Renal pelvis (tissue), 12 donors: ENCODE measurements at places on chromosomes 16 and 17. TPM values are rescaled to one million over a fixed set of nuclear protein-coding genes. Genes with fewer than 3 reads are reported as not detected.

DNA sequence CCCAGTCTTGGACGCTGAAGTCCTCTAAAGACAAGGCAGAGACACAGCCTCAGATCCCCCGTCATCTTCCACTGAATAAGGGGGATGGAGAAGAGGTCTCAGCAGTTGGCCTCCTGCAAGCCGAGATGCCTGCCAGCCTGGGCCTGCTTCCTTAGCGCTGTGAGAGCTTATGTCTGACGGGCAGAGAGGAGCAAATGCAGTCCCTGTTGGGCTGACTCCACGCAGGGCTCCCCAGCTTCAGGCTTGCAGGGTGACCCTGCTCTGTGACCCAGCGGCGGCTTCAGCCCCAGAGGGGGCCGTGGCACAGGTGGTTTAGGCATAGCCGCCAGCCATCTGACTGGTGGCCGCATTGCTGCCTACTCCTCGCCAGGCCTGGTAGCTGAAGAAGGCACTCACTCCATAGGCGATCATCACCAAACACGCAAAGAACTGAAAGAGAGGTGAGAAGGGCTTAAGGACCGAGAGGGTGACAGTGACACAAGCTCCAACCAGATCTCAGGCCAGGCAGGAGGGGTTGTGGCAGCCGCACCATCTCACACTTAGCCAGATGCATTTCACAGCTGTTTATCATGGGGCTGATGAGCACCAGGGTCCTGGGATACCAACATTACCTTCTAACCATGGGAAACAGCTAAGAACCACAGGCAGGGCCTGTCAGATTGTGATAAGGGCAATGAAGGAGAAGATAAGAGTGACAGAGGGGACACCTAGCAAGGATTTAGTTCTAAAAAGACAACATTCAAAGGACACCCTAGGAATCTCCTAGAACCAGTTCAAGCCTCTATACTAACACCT, 11.7 kb downstream of the ARL2BP start:
- DNase-seq = no peak

DNA sequence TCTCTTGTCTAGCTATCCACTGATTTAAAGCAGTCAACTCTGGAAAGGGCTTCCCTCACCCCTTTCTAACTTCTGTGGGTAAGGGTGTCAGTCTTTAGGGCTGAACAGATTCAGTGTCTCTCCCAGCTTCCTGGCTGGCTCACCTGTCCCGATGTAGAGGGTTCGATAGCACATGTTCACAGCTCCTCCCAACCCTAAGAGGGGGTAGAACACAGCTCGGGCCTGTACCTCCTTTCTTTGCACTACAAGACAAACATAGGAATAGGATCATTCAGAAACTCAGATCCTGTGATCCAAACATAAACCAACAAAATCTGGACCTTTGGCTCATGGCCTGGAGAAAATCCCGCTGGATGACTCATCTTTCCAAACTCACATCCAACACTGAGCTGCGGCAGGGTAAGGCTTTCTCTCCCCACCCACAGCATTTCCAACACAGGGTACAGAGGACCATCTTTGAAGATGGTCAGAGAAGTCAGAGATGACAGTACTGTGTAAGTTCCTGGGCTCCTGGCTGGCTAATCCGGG, 5.8 kb upstream of the DHRS13 start:
- DNase-seq = no peak

- DNase-seq = no peak
These were observed 368.8 kb upstream of the CDH8 start for GRCh38 chr16:62404842-62405611.

GRCh38 chr17:37405955-37406634, 541 bp downstream of the ACACA start:
- DNase-seq = peak; percentile 2

- no peak for DNase-seq
These were observed 174.4 kb upstream of the IRX6 start for GRCh38 chr16:55149622-55150021.

DNA sequence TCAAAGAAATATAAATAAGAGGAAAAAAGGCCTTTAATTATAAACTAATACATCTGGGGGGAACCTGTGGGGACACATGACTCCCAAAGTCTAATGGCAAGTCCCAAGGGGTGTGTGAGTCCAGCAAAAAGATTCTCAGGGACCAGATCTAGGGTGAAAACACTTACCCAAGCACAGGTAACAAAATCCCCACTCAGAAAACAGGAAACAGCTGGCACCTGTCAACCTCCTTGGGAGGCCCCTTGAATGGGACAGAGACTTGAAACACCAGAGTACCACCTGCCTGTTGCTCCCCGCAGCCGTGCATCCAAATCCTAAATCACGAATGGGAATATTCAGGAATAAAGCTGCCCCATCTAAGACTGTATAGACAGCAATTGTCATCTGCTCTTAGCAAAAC, 461.2 kb upstream of the CDH5 start:
- DNase-seq = peak; percentile 38

- DNase-seq = no peak
These were observed 10.1 kb upstream of the COG1 start for GRCh38 chr17:73182616-73183310.

GRCh38 chr16:10554569-10554968, 25.8 kb downstream of the EMP2 start:
- DNase-seq = no peak

DNA sequence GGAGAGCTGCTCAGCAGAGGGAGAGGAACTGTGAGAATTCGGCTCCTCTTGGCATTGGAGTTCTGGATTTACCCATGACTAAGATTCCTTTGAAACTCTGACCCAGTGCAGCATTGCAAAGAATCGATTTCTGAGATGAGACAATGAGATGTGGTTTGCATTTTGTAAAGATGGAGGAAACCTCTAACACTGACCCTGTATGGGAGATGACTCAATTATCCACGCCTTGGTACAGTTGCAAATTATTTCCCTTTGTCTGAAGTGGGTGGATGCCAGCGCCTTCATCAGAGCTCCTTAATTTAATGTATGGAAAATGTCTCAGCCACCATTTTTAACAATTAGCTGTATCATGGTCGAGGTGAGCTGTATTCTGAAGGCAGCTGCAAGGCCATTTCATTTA, 53.4 kb downstream of the NUP93 start:
- no peak for DNase-seq

DNA sequence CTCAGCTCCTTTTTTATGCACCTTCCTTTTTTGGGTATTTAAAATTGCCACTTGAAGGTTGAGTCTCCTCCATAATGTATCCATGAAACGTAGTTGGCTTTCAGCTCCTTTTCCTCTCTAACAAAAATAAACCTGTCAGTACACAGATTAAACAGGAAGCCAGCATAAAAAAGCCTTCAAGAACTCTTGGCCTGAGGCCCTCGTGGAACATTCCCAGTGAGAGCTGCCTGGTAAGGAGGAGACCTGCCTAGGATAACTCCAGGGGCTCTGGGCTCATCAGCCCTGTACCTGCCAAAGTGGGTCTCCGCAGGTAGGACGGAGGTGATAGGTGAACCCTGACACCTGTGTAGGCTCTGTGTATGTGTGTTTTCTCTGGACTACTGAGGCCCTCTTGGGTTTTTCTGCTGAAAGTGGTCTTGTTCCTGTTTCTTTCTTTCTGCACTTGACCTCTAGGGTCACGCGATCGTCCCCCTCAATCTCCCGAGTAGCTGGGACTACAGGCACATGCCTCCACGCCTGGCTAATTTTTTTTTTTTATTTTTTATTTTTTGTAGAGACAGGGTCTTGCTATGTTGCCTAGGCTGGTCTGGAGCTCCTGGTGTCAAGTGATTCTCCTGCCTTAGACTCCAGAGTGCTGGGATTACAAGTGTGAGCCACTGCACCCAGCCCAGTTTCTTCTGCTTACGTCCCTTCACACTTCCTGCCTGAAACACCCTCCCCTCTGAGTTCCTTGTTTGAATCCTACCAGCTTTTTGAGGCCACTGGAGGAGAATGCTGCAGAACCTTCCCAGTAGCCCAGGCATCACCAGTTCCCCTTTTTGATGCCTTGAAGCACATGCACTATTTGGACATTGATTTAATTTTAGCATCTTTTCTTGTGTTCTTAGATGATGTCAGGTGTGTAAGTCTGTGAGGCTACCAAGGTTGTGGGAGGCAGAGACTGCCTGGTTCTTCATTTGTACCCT, 9.8 kb downstream of the PGS1 start:
- no peak for DNase-seq

DNA sequence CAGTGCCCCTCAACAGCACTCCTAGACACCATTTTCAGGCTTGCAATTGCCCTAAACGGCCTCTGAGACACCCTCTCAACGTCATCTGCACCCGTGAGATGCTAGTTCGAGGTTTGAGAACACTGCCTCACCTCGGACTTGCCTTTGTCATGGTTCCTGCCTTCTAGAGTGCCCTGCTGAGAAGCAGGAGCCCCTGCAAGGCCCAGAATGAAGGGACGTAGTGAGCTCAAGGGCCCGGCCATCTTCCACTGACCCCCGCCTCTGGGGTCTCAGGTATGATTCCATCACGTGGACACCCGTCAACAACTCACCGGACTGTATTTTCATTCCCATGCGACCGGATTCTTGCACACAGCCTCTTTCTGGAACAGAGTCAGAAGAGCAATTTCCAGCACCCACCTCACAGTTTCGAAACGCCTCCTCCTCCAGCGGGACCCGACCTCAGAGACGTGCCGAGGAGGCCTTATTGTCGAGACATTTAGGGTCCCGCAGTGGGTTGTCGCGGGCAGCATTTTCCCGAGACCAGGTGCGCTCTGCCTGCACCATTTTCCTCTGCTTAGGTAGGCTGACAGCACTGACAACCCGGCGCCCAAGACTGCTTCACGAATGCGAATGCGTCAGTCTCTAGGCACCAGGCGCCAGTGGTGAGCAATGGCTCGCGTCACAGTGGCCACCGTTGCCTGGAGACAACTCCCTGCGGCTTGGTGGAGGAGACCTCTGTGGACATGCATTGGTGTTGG, 999.9 kb downstream of the KCNJ18 start:
- no peak for DNase-seq

DNA sequence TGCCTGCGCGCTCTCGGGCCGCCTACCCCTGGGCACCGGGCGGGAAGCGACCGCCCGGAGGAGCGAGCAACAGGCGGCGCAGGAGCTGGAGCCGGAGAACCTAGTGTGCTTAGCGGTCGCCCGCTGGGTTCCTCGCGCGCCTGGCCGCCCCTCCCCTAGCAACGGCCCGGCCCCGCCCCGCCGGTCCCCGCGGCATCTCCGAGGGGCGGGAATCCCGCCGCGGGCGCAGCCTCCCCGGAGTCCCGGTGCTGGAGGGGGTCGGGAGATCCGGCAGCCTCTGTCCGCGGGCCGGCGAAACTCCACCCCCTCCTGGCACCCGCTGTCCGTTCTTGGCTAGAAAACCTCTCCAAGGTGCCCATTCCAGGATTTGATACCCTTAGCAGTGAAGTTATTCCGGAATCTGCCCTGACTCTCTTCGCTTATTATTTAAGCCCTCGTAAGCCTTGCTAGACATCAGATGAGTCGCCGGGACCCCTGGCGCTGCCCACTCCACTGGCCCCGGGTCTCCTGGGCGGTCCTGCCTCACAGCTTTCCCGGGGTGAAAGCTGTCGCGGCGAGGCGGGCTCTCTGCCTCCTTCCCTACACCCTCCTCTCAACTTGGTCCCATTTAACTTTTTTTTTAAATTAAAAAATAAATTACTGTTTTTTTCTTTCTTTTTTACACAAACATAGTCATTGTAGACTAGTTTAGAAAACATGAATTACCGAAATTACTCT, at the start of gene RPRML:
RPRML (minus strand) TSS at position 107 of the 717 bp plus-strand sequence. CDS start 246 bp downstream, outside the sequence.
- DNase-seq = peak; percentile 23

- no peak for DNase-seq
These were observed 724 bp downstream of the GAA start for GRCh38 chr17:80101946-80102663.

Gene NLGN2
- polyA plus RNA-seq = 27.6 TPM

Gene ITGAX
- polyA plus RNA-seq = 1.1 TPM
